ENCODE measurements at places on chromosomes 2 and 18. TPM values are rescaled to one million over a fixed set of nuclear protein-coding genes. Genes with fewer than 3 reads are reported as not detected.

Gene IRS1
- 13.8 TPM for total RNA-seq

Gene PROKR1
- not detected for total RNA-seq

Gene C2orf80
- not detected for total RNA-seq

Gene EEF1B2
- 1,052 TPM for total RNA-seq

Gene TXNL1
- 43.5 TPM for total RNA-seq

Gene MAPRE3
- total RNA-seq: 12.3 TPM

Gene ANKRD29
- total RNA-seq: 13.3 TPM

Gene SCYGR8
- not detected for total RNA-seq

Gene PAX3
- total RNA-seq: not detected

Gene DYNAP
- not detected for total RNA-seq

Gene TUBA3E
- not detected for total RNA-seq

Gene PID1
- total RNA-seq: 3.3 TPM

Gene FEZ2
- 49.0 TPM for total RNA-seq

Gene USP40
- 21.0 TPM for total RNA-seq

Gene POTEI
- not detected for total RNA-seq

Gene MYOM1
- 0.25 TPM for total RNA-seq
